Lung (tissue), 17 donors: ENCODE measurements at places on chromosomes 5 and 9.

DNA sequence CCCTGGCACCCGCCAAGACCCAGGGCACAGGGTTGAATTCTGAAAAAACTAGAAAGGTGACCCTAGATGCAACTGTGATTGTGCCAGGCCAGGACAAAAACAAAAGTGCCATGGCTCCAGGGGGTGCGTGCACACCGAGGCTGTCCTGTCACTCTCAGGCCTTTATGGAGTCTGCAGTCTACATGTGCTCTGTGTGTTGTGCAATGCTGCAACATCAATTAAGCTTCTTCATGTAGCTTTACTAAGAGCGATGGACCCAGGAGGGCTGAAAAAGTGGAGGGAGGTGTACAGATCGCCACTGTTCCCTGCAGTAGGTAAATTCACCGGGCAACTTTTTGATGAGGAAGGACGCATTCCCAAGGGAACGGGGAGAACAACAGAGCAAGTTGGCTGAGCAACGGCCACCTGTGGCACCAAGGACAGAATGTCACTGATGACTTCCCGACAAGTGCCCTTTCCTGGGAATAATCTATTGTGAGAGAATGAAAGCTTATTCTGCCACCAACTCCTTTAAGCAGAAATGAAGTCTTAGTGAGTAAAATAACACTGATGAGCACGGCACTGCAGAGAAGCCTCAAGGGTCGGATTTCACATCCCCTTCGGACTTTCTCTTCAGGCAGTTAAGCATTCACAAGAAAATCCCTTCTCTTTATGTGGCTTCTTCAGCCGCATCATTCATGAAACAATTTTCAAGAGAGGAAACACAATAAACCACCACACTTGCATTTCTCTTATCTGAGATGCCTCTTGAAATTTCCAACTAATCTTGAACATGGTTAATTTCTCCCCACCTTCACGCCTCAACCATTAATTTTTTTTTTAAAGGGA is 149.6 kb downstream of the DROSHA start:
- H3K27ac ChIP-seq, result no peak overlapping the region
- no peaks in the 10 kb centered on the region for H3K36me3 ChIP-seq
- no peak for DNase-seq
- H3K4me3 ChIP-seq, result no peak overlapping the region
- no peaks in the 10 kb centered on the region for H3K27me3 ChIP-seq

DNA sequence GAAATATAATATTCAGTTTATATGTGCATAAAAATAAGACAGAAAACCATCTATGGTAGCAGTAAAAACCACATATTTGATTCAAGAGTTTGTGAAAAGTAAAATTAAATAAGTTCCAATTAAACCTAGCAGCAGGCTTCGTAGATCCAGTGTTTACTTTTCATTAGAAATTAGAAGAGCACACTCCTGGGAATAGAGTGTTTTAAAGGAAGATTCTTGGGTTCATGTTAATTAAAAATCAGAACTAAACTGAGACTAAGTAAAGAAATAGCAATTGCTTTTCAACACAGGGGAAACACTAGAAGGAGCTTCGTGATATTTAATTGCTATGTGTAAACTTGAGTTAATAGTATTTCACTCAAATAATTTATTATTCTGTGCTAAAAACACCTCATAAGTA is 1097.8 kb upstream of the CDH18 start:
- no peak overlapping the region for H3K27ac ChIP-seq
- H3K4me1 ChIP-seq, result no peaks in the 10 kb centered on the region
- no peak for DNase-seq

DNA sequence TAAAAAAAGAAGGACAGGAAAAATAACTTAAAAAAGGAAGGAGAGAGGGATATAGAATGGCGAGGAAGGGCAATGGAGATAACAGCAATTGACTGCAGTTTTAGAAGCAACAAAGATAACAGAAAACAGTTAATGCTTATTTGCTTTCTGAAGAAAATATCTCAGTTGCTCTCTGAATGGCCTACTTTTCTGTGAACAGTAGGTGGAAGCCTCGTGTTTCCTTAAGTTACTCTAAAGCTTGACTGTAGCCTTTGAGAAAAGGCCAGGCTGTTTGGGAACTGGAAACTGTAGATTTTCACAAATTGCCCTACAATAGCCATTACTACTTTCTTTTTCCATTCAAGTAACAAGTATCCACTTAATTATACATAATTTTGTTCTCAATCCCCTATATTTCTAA is 404.5 kb downstream of the YTHDC2 start:
- no peak overlapping the region for H3K4me3 ChIP-seq
- H3K27me3 ChIP-seq, result no peaks in the 10 kb centered on the region
- H3K36me3 ChIP-seq, result no peaks in the 10 kb centered on the region

- H3K36me3 ChIP-seq, result no peaks in the 10 kb centered on the region
- DNase-seq, result no peak
- H3K27me3 ChIP-seq, result no peaks in the 10 kb centered on the region
- H3K4me1 ChIP-seq, result no peaks in the 10 kb centered on the region
These were observed 146.8 kb downstream of the MUSK start for GRCh38 chr9:110815361-110815760.

DNA sequence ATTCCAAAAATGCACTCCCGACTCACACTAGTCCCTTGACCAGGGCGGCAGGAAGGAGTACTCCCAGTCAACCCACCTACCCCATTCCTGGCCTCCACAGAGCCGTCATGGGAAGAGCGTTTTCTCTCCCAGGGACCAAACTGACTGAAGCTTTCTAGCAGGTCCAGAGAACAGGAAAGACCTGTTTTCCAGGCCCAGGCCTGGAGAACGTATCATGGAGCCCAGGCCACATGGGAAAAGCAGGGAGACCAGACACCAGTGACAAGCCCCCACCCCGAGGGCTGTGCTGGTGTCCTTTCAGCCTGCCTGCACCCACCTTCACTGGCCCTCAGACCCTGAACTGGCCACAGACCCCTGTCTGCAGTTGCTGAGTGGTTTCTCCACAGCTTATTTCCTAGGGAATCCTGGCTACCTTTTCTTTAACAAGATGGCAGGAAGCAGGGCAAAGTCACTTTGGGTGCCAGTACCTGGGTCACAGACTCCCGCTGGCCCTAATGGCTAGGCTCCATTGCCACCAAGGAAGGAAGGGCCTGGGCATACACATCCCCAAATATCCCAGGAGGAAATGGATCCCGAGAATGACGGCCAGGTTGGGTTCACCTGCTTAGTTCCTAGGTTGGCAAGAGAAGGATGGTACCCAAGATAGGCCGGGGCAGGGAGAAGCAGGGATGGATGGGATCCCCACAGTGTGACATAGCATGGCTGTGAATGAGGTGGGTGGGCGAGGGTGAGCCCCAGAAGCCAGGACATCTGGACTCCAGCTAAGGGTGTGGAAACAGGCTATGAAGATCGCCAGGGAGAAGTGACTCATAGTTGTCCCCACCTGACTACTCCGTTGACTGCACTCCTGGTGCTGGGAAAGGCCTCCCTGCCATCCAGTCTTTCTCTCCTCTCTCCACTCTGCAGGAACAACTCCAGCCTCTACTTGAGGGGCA is 12.2 kb downstream of the CCNI2 start:
- DNase-seq, result no peak
- peaks cover 3% of the 10 kb centered on the region for H3K36me3 ChIP-seq
- no peaks in the 10 kb centered on the region for H3K27me3 ChIP-seq
- H3K27ac ChIP-seq, result no peak overlapping the region

- DNase-seq, result no peak
- no peaks in the 10 kb centered on the region for H3K27me3 ChIP-seq
- no peak overlapping the region for H3K4me3 ChIP-seq
- H3K4me1 ChIP-seq, result no peaks in the 10 kb centered on the region
These were observed 231.8 kb upstream of the RGMB start for GRCh38 chr5:98541641-98542040.

- no peak overlapping the region for H3K4me3 ChIP-seq
- no peak overlapping the region for H3K27ac ChIP-seq
- no peaks in the 10 kb centered on the region for H3K36me3 ChIP-seq
- H3K4me1 ChIP-seq, result no peaks in the 10 kb centered on the region
These were observed 242.3 kb downstream of the PSAT1 start for GRCh38 chr9:78539188-78539587.

DNA sequence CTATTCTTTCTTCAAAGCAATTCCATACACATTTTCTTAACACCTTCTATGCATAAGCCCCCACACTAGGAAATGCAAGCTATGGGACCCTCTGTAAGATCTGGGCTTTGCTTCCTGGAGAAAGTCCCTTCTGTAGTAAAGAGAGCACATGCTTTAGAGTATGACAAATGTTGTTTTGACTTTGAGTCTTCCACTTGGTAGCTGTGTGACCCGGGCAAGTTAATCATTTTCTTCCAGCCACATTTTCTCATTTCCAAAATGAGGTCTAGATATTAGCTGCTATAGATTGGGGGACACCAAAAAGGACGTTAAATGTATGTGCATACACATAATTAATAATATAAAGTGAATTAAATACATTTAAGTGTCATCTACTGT is 334.0 kb downstream of the NFIB start:
- H3K4me1 ChIP-seq, result no peaks in the 10 kb centered on the region
- H3K27ac ChIP-seq, result no peak overlapping the region
- H3K4me3 ChIP-seq, result no peak overlapping the region

GRCh38 chr5:114358329-114358728 is 3.5 kb upstream of the KCNN2 start:
- H3K4me1 ChIP-seq, result no peaks in the 10 kb centered on the region
- no peak overlapping the region for H3K27ac ChIP-seq
- no peak for DNase-seq
- H3K27me3 ChIP-seq, result peaks cover 3% of the 10 kb centered on the region
- H3K4me3 ChIP-seq, result no peak overlapping the region

DNA sequence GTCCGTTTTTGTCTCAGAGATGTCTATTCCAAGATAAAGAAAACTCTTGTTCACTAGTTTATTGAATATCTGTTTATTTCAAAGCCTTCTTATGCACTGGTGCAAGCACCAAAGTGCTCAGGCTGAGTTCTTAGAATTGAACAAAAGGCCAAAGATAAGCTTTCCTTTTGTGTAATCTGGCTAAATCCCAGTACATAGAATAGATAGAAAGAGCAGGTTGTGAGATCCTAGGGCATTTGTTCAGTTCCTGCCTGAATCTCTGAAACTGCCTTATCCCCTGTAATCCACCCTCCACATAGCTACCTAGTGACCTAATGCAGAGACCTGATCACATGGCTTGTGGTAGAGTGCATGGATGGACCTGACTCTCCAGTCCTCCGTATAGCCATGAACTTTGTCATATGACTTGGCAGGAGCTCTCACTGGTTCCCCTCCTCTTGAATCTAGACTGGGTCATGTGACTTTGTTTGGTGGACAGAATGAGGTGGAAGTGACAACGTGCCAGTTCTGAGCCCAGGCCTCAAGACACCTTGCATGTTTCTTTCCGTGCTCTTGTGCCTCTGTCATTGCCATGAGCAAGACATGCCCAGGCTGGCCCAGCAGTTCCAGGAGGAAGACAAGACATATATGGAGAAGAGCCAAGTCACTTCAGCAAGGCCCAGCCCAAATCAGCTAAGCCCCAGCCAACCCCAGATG is 139.3 kb upstream of the SHB start:
- no peak overlapping the region for H3K27ac ChIP-seq
- no peak overlapping the region for H3K4me3 ChIP-seq
- H3K36me3 ChIP-seq, result no peaks in the 10 kb centered on the region
- no peak for DNase-seq
- H3K27me3 ChIP-seq, result no peaks in the 10 kb centered on the region
- H3K4me1 ChIP-seq, result no peaks in the 10 kb centered on the region
